Kidney glomerular epithelial cell (primary cell): ENCODE measurements at places on chromosomes 6 and 20.

DNA sequence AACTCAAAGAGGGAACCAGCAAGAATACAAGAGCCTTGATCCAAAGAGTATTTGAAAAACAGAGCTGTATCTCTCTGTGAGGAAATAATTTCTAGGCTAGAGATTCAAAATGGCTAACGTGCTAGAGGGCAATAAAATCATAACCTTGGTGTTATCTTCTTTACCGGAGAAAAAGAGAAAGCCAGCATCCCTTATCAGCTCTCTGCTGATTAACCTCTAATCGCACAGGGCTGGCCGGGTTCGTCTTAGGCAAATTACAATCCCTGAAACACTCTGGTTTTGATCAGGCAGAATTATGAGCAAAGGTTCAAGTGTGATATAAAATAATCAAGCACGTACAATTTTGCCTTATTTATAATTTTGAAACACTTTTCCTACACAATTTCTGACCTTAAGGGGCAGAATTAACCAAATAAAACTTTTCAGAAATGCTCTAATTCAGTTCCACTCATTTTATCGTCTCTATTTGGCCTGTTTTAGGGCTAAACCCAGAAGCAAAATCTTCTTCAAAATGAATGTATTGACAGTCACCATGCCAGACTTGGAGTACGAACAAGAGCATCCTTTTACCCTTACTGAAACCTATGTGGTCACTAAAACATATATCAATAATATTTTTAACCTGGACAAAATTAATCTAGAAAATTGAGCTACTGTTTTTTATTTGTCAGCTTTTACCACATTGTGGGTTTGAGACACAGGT, 13.7 kb downstream of the PSMB9 start:
- no peak for DNase-seq

GRCh38 chr20:56468316-56469076, at the start of gene RTF2:
Gene RTF2, plus strand, starts transcription at chr20:56468627. Its CDS starts 71 bp downstream, at chr20:56468698.
- DNase-seq = peak; percentile 89

DNA sequence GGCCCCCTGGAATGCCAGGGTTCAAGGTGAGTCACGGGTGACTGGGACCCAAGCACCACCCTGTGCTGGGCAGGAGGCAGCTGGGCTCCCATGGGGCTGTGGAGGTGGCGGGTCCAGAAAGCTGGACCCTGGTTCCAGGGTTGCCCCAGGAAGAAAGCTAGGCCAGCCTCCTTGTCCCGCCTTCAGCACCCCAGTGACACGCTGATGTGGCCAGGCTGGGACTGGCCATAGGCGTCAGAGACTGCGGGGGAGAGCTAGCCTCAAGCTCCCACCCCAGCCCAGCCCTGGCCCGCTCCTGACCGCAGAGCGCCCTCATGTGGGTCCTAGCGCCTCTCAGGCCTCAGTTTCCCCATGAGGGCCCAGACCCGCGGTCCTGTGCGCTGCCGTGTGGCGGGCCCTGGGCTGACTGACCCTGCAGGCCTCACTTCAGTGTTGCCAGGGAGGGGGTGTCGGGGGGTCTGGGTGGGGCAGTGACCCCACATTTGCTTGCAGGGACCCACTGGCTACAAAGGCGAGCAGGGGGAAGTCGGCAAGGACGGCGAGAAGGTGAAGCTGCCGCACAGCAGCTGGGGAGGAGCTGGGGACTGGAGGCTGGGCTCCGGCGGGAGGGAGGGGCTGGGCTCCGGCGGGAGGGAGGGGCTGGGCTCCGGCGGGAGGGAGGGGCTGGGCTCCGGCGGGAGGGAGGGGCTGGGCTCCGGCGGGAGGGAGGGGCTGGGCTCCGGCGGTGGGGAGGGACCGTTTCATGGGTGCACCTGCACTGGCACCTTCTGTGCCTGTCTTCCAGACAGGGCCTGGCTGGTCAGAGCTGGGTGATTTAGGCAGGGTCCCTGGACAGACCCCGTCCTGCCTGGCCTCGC, 7.9 kb downstream of the COL9A3 start:
- DNase-seq = no peak

DNA sequence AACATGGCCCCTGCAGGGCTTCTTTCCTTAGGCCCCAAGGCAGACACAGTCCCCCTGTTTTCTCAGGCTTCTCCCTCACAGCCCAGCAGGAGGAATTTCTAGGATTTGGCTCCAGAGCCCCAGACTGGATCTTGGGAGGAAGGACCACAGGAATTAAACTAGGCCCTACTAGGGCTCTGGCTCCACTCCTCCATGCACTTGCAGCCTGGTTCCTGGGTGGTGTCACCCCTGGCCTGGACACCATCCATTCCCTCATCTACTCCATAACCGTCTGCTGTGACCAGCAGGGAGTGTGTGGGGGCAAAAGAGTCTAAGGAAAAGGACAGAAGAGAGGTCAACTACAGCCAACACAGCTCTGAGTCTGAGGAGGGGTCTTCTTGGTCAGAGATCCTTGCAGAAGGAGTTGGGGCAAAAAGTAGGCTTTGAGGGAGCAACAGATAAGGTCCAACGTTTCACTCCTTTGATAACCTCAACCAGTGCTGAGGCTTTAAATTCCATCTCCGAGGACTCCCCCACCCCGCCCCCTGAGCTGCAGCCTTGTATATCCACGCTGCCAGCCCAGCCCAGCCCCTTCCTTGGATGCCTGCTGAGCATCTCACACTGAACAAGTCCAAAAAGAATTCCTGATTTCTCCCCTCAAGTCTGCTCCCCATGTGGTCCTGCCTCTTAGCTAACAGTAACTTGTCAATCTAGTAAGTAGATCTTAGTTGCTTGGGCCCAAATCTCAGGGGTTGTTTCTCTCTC, 27.9 kb upstream of the SPDEF start:
- no peak for DNase-seq

DNA sequence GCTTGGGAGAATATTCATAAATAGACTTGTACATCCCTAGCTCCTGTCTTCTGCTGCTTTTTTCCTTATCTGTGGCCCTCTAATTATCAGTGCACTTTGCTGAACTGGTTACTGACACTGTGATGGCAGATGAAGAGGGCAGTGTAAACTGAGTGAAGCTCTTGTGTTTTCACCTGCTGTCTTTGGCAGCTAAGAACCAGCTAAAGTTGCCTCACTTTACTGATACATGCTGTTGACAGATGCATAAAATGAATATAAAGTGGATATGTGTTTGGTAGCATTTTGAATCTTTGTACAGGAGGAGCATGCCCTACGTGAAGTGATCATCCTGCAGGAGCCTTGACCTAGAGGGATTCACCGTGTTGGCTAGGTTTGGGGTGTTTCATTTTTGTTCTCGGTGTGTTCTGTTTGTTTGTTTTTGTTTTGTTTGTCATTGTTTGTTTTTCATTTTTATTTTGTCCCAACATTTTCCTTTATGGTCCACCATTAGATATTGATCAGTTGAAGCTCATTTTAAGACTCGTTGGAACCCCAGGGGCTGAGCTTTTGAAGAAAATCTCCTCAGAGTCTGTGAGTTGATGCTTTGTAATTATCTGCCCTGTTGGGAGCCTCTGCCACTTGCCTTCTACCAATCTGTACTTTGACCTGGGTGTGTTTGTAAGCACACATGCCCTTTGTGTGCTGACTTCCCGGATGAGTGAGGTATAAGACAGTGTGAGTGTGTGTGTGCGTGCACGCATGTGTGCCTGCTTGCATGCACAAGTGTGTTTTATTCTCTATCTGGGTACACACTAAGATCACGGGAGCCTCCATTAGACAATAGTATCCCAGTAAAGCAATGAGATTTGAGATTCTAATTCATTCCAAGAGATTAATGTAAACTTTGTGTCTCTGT, 34.6 kb upstream of the MAPK13 start:
- DNase-seq = no peak

- no peak for DNase-seq
These were observed 177.0 kb downstream of the TENT5A start for GRCh38 chr6:81575442-81575841.
